ENCODE measurements at places on chromosomes 16 and 17.

DNA sequence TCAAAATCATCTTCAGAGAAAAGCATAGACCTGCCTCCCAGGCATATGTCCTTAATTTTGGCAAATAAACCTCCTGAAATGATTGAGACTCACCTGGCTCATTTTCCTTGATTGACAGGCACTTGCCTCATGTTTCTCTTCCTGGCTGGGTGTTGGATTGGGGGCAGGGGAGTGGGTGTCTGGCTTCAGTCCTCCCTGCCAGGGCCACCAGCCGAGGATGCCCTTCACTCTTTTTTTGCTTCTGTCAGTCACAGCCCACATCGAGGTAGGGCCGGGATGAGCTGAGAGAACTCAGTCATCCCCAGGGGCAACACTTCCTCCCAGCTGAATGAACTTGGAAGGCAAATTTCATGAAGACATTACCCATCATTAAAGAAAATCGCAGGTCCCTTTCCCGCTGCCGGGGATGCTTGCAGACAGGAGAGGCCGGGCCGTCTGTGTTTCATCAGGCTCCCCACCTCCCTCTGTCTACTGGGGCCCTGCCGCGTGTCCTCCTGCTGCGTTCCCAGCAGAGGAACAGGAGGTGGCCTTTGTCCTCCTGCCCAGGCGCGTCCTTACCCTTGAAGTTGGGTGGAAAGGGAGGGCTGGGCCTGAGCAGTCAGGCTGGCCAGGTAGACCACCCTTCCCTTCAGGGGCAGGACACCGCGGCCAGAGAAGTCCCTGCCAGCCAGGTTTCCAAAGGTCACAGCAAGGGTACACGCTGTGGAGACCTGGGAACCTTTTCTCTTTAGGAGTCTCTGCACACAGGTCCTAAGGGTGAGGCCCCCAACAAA, 11.2 kb upstream of the DNAH17 start:
- DNase-seq, result no peak

GRCh38 chr17:50151937-50152547, 1.6 kb upstream of the PPP1R9B start:
- DNase-seq, result no peak

- no peak for DNase-seq
These were observed 968 bp downstream of the CEP112 start for GRCh38 chr17:66190738-66191592.

DNA sequence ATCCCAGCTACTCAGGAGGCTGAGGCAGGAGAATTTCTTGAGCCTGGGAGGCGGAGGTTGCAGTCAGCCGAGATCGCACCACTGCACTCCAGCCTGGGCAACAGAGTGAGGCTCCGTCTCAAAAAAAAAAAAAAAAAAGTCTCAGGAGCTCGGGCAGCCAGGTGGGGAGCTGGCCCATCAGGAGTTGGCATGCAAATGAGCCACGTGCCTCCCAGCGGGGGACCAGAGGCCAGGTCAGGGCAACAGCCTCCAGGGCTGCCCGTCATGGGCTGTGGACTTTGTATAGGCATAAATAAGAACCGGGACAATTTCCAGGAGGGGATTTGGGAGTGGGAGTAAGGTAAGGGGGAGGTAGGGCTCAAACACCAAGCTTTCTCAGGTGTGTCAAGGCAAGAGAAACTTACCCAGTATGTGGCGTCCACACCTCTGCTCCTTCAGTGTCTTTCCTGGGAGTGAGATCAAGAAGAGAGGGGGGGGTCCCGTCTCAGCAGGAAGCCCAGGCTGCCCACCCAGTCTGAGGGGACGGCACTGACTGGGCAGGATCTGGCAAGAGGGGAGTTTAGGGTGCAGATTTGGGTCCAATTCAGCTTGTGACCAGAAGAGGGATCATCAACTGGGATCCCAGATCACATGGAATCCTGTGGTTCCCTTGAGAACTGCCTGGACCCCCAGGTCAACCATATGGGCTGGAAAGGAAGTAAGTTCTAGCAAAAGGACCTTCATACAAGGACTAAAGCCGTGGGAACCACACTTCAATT, 22.3 kb upstream of the G6PC1 start:
- DNase-seq, result no peak

GRCh38 chr17:17499402-17500145, 3.4 kb upstream of the RASD1 start:
- DNase-seq, result no peak

DNA sequence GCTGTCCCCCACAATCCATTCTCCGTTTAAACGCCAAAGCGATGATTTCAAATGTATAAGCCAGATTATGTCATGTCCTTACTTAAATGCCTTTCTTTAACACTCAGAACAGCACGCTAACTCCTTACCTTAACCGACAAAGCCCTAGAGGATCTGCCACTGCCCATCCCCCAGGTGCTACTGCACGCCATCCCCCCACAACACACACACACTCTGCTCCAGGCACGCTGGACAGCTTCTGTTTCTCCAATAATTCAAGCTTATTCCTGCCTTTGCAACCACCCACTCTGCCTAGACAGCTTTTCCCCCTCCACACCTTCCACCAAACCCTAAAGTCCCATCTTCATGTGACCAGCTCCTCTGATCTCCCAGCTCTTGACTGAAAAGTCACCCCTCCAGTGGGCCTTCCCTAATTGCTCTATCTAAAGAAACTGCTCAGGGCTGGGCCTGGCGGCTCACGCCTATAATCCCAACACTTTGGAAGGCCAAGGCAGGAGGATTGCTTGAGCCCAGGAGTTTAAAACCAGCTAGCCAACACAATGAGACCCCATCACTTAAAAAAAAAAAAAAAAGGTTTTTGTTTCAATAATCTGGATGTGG, 38.9 kb upstream of the RPL38 start:
- DNase-seq, result no peak

GRCh38 chr16:4298761-4299522, 16.9 kb upstream of the GLIS2 start:
- peak; percentile 78 for DNase-seq

DNA sequence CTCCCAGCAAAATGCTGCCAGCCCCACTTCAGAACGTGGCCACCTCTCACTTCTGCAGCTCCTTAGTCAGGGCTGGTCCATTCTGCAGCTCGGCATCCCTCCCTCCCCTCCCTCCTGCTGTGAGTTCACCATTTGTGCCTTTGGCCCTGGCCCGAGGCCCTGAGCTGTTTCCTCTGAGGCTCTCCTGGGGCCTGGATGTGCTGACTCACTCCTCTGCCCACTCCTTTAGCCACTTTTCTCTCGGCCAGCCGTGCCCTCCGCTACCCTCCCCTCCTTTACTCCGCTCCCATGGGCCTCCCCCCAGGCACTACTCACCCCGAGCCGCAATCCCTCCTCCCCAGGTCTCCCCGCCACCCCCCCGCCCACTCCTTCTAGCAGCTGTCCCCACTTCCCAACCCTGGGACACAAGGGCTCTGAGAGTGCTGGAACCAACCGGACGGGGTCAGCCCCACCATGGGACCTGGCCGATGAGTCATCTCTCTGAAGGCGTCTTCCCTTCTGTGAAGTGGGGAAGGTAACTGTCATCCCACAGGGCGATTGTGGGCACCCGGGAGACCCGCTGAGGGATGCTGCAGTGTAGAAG, 11.5 kb downstream of the KCNG4 start:
- no peak for DNase-seq

DNA sequence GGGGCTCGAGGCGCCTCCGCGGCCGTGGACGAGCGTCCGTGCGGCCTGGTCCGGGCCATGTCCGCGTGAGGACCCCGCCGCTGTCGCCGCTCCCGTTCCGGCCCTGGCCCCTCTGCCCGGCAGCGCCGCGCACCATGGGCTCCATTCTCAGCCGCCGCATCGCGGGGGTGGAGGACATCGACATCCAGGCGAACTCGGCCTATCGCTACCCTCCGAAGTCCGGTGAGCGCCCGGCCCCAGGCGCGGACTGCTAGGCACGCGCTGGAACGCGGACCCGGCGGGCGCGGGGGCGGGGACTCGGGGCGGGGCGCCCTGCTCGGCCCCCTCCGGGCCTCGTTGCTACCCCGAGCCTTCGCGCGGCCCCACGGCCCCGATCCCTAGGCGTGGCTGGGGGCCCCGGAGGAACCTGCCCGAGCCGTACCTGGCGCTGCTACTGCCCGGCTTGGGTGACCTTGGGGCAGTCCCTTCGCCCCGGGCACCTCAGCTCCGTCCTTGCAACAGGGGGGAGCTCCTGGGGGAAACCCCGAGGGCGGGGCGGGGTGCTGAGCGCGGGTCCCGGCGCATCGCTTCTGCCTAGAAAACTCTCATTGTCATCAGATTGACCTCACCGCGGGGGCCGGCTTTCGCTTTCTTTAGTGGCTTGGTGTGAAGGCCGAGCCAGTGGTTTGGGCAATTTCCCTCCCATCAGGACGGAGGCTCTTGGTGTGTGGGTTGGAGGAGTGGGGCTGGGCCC, 367 bp downstream of the MGRN1 start:
- no peak for DNase-seq

DNA sequence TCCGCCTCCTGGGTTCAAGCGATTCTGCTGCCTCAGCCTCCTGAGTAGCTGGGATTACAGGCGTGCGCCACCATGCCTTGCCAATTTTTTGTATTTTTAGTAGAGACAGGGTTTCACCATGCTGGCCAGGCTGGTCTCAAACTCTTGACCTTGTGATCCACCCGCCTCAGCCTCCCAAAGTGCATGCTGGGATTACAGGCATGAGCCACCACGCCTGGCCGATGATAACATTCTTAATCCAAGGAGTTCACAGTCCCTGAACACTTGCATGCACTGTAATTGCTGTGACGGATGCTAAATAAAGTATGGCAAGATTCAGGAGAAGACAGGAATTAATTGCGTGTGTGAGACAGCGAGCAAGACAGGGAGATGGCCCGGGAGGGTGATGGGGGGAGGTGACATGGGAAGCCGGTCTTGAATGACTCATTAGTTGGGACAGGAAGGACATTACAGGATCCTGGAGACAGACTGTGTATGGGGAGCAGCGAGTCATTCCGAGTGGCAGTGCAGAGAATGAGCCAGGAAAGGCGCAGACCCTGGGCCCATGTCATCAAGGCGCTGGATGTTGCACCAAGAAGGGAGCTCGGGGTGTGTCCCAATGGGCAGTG, 6.7 kb downstream of the ABCA3 start:
- no peak for DNase-seq

DNA sequence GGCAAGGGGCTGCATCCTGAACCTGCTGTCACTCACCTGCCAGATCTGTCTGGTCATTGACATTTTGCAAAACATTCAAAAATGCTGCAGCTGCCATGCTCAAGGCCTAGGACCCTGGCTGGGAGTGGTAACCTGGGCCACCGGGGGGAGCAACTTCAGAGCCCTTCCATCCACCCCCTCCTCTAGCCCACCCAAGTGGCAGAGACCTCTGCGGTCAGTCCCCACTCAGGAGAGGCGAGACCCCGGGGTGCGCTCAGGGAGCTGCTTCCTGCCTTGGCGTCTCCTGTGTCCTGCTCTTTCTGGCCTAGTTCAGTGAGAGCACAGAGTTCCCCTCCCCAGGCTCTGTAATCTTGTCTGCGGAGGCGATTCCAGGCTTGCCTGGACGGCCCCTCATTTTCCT, 108.8 kb downstream of the CCDC182 start:
- DNase-seq, result no peak

- DNase-seq, result no peak
These were observed 2.4 kb downstream of the SPN start for GRCh38 chr16:29665294-29666077.

- DNase-seq, result no peak
These were observed 16.6 kb downstream of the NAGPA start for GRCh38 chr16:5016967-5017677.

GRCh38 chr17:2211661-2212399, 91.8 kb downstream of the SMG6 start:
- no peak for DNase-seq

DNA sequence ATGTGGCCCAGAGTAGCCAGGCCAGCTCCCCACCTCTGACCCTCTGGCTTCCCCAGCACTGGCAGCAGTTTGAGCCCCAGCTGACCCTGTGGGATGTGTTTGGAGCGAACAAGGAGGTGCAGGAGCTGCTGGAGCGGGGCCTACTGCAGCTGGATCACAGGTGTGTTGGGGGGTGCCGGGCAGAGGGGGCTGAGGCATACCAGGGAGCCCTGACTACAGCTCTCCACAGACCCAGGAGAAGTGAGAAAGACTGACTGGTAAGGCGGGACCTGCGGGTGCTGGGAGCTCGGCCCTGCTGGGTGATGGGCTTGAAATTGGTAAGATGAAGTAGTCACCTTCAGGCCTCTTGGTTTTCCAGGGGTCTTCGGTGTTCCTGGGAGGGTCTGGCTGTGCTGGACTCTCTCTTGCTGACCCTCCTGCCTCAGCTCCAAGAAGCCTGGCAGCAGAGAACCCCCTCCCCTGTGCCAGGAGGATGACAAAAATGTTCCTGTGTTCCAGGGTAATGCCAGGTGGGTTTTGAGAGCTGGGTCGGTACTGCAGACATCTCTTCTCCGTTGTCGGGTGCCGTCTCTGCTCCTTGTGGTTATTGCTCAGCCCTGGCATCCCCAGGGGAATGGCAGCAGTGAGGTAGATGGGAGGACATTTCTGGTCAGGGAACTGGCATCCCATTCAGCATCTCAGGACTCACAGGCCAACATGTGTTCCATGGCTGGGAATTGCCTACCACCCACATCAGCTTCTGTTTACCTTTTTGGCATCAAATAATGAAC, 5.9 kb downstream of the RSAD1 start:
- DNase-seq, result no peak

DNA sequence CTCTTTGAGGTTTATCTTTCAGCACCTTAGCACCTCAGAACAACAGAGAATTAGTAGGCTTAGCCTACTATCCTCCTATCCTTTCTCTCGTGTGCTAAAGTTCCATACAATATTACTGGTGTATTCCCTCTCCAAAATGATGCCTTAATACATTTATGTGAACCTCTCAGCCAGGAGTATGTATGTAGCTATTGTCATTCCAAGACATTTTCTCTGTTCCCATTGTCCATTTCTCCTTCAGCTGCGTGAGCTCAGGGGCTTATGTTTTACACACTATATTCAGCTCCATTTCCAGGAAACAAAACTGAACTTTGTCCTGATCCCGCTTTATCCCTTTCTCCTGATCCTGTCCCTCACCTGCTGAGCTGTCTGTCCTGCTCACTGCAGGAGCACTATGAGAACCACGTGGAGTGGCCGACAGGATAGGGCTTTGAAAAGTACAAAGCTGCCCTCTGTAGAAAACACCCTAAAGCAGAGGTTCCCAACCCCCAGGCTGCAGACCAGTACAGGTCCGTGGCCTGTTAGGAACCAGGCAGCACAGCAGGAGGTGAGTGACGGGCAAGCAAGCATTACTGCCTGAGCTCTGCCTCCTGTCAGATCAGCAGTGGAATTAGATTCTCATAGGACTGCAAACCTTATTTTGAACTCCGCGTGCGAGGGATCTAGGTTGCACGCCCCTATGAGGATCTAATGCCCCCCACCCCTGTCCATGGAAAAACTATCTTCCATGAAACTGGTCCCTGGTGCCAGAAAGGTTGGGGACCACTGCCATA, 55.7 kb downstream of the CENPV start:
- DNase-seq, result no peak

All from breast epithelium (tissue), 4 donors.